ENCODE measurements at places on chromosomes 3 and 15. TPM values are rescaled to one million over a fixed set of nuclear protein-coding genes. Genes with fewer than 3 reads are reported as not detected.

DNA sequence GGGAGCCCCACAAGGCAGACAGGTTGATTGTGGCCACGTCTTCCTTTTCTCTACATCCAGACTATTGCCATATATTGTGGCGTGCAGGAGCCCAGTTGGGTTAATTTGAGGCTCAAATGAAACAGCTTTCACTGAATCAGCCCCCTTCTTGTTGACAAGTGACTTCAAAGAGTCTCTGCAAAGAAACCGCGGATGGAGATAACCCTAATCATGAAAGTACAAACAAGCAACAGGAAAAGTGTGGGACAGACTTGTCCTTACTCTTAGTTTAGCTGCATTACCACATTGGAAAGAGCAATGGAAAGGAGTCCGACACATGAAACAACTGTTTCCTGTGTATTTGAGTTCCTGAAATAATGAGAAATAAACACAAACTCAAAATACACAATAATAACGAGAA is 3.3 kb downstream of the TMEM40 start:
- no peaks in the 10 kb centered on the region for H3K27me3 ChIP-seq
- H3K36me3 ChIP-seq: no peaks in the 10 kb centered on the region
- no peak overlapping the region for H3K27ac ChIP-seq

- H3K36me3 ChIP-seq: no peaks in the 10 kb centered on the region
- no peaks in the 10 kb centered on the region for H3K27me3 ChIP-seq
- H3K27ac ChIP-seq: no peak overlapping the region
- H3K4me1 ChIP-seq: no peaks in the 10 kb centered on the region
- DNase-seq: no peak
Observed at GRCh38 chr3:100621251-100621650, 11.8 kb downstream of the ADGRG7 start.

The MESP2 gene
- total RNA-seq: 0.99 TPM

- no peaks in the 10 kb centered on the region for H3K36me3 ChIP-seq
- H3K4me1 ChIP-seq: no peaks in the 10 kb centered on the region
- no peak overlapping the region for H3K4me3 ChIP-seq
- DNase-seq: no peak
- H3K27me3 ChIP-seq: no peaks in the 10 kb centered on the region
- H3K27ac ChIP-seq: no peak overlapping the region
Observed at GRCh38 chr3:145070795-145071194, 1090.2 kb downstream of the PLOD2 start.

DNA sequence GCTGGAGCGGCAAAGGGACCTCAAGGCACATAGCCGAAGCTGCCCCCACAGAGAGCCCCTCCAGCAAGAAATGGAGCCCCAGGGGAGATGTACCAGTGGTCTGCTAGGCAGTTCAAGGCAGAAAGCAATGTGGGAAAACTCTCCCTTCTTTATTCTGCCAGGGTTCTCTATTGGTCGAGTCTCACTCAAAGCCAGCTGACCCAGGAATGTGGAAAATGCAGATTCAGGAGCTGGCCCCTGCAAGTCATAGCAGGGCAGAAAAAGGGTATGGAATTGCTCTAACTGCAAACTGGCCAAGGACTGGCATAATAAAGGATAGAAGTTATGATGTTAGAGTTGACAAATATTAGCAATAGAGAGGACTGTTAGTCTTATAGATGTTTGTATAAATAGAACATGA is 4.0 kb upstream of the TOPAZ1 start:
- DNase-seq: no peak
- H3K27ac ChIP-seq: no peak overlapping the region
- no peaks in the 10 kb centered on the region for H3K36me3 ChIP-seq
- no peak overlapping the region for H3K4me3 ChIP-seq

The YEATS2 gene
- total RNA-seq: 28.0 TPM

GRCh38 chr3:95886616-95887015 is 927.8 kb upstream of the EPHA6 start:
- no peaks in the 10 kb centered on the region for H3K36me3 ChIP-seq
- H3K27me3 ChIP-seq: no peaks in the 10 kb centered on the region
- no peak overlapping the region for H3K4me3 ChIP-seq
- no peak overlapping the region for H3K27ac ChIP-seq
- peak; percentile 8 for DNase-seq
